ENCODE measurements at places on chromosomes 5 and 9. TPM values are rescaled to one million over a fixed set of nuclear protein-coding genes. Genes with fewer than 3 reads are reported as not detected.

The F2RL1 gene
- total RNA-seq: 12.0 TPM

DNA sequence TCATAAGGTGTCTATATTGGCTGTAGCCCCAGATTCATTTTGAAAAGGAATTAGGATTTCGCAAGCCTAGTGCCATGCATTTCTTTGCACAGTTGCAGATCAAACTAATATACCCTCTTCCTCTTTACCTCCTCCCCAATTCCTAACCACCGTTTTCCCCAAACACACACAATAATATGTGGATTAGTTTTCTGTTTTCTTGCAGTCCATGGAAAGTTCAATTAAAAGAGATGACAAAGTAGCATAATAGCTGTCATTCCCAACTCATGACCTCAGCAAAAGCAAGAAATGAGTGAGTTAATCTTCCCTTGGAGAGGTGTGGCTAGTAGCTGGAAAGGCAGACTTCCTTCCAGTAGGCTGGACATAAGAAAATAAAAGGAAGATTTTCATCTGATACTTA is 349.1 kb downstream of the TMEM232 start:
- no peak for ATAC-seq

The FBXL7 gene
- 2.0 TPM for total RNA-seq

The CKMT2 gene
- total RNA-seq: 0.96 TPM

GRCh38 chr5:112310746-112311145 is 108.3 kb downstream of the EPB41L4A start:
- ATAC-seq: no peak

DNA sequence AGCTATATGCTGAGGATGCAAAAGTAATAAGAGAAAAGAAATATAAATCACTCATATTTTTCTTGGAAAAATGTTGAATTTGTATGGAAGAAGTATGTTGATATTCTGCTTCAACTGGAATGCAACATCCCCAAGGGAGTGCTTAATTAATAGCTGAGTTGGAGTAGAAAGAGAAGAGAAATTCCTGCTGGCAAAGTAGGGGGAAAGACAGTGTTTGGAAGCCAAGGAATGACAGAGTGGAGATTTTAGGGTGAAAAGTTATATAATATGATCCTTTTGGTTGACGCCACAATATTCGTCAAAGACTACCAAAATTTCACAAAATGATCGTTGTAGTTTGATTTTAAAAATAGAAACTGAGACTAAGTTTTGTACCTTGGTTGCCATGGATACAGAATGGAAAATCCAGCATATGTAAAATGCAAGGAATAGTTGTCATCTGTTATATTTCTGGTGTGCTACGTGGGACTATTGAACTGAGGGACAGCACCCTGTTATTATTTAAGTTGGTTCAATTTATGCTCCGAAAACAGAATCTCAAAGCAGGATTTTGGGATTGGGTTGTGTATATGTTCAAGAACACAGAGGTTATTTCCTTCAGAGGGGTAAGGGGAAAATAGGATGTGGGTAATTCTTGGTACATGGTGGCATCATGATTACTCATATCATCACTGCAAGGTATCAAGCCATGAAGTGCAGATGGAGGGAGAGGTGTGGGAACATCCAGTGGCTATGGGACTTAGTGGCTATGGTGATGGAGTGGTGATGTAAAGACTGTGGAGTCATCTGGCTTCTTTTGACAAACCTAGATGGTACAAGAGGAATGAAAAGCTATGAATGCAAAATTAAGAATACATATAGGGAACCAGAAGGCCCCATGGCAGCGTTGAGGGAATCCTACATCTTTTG is 61.0 kb downstream of the SUB1 start:
- no peak for ATAC-seq

DNA sequence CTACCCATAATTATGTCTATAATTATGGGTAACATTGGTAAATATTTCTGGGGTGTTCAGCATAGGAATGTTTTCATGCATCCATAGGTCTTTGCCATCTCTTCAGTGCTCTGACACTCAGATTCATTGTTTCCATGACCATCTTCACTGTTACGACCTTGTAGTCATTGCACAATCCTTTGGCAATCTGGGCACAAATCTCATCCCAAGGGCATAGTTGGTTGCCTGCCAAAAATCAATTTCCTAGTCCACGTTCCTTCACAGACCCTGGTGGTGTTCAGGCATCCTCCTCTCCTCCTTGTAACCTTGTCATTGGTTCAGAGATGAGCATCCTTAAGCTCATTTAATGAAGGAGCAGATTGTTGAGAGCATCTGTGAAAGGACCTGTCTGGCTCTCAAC is 1400.7 kb downstream of the CDH12 start:
- ATAC-seq: no peak

The CDC25C gene
- total RNA-seq: 2.7 TPM

DNA sequence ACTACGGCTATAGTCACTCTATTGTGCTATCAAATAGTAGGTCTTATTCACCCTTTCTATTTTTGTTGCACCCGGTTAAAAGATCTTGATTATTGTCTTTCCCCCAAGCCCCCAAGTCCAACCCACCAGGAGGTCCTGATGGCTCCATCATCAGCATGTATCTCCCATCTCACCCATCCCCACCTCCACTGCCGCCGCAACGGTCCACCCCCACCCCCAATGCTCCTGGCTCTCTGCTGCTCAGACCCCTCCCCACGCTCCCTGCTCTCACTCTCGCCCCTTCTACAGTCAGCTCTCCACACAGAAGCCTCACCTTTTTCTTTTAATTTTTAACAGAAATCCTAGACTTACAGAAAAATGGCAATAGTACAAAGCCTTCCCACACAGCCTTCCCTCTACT is 51.5 kb upstream of the SH3PXD2B start:
- no peak for ATAC-seq

DNA sequence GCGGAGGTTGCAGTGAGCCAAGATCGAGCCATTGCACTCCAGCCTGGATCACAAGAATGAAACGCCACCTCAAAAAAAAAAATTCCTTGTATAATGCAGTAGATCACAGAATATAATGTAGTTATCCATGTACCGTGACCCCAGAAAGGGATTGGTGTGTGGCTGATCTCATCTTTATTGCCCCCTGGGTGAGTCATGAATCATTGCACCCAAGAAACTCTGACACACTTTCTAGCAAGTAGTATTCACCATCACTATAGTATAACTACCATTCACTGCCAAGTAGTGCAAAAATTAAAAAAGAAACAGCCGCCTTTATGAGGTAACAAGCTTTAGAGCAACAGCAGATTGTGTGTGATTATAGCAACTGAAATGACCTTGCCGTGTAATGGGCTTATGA is 23.7 kb upstream of the ANKH start:
- no peak for ATAC-seq

The RFESD gene
- total RNA-seq: 1.5 TPM

The TMEM8B gene
- total RNA-seq: 1.7 TPM

- peak; percentile 57 for ATAC-seq
Measured at GRCh38 chr9:130128251-130128650, 44.0 kb upstream of the NCS1 start.

GRCh38 chr5:1761453-1761755 is 38.2 kb downstream of the MRPL36 start:
- no peak for ATAC-seq

- no peak for ATAC-seq
Measured at GRCh38 chr9:95506428-95506677, 10.4 kb downstream of the PTCH1 start.
